ENCODE measurements at places on chromosomes 7 and 10.

DNA sequence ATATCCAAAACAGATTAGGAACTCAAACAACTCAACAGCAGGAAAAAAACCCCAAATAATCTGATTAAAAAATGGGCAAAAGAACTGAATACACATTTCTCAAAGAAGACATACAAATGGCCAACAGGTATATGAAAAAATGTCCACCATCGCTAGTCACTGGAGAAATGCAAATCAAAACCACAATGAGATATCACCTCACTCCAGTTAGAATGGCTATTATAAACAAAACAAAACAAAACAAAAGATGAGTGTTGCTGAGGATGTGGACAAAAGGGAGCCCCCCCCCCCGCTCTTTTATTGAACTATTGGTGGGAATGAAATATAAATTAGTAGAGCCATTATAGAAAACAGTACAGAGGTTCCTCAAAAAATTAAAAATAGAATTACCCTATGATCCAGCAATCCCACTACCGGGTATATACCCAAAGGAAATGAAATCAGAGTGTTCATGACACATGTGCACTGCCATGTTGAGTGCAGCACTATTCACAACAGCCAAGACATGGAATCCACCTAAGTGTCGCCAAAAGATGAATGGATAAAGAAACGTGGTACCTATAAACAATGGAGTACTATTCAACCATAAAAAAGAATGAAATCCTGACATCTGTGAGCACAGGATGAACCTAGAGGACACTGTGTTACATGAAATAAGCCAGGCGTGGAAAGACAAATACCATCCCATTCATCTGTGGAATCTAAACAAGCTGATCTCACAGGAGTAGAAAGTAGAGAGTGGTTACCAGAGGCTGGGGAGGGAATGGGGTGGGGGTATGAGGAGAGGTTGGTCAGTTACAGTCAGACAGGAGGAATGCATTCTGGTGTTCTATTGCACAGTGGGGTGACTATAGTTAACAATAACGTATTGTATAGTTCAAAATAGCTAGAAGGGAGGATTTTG, 78.1 kb upstream of the RHEB start:
- DNase-seq = no peak

GRCh38 chr10:42802876-42803275, 20.3 kb downstream of the BMS1 start:
- no peak for DNase-seq

DNA sequence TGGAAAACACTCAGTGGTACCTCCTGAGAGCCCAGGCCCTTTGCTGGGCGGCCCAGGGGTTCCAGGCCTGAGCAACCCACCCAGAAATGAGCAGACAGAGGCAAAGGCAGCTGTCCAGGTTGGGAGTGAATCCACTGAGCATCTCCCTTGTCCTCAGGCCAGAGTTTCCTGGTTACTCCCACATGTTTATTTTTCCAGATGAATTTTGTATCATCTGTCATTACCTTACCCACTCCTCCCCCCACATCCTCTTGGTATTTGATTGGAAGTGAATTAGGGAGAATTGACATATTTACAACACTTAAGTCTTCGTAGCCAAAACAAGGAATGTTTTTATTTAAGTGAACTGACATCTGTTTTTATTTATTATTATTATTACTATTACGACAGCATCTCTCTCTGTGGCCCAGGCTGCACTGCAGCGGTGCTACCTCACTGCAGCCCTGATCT, 13.2 kb upstream of the LMBR1 start:
- DNase-seq = no peak

DNA sequence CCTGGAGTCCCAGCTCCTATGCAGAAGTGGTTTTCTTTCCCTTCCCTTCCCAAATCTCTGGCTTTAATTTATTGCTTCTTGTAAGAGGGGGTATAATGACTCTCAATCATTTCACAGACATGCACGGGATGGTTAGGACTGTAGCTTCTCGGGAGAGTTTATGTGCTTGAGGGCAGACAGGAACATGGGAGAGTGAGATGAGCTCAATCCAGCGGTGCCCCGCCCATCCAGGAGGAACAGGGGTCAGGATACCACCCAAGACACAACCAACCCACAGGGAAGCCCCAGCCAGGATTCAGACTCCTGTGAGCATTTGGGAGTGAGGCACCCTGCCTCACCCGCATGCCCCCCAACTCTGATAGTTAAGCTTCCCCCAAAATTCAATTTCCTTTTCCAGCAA, 33.7 kb upstream of the GATAD1 start:
- DNase-seq = no peak

- DNase-seq = no peak
These were observed 852 bp upstream of the KLF6 start for GRCh38 chr10:3785851-3786271.

DNA sequence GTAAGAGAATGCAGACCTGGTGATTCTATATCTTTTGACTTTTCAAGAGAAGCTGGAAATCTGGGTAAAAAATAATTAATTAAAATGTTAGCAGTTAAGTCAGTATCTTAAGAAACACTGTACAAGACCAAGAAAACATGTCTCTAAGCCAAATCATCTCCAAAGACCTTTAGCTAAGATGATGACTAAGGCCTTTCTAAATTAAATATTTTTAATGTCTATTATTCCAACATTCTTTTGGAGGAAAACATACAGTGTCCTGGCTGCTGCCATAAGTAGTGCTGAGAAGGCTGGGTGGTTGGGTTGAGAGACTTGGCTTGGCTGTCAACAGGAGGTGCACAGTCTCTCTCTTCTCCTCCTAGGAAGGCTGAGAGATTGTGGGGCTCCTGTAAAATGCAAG, 20.3 kb downstream of the STARD3NL start:
- DNase-seq = no peak

DNA sequence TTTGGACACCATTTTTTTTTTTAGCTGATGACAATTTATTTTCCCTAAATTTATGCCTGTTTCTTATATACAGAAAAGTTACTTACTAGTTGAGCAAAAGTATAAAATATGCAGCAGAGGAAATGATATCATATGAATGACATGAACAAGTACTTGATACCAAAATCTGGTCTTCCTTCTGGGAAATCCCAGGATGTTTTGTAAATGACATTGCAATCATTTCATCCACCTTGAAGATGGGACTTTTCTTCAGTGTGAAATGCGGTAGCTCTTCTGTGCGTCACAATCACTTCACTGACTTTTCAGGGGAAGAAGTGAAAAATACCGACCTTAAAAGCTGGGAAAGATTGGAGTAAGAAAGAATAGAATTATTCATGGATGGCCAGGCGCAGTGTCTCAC, 23.8 kb downstream of the C1QL3 start:
- DNase-seq = no peak

Measured in GF-D8 (cell line).